ENCODE measurements at places on chromosomes 4 and X.

- no peak for DNase-seq
These were observed 19.9 kb downstream of the BCOR start for GRCh38 chrX:40077906-40078305.

DNA sequence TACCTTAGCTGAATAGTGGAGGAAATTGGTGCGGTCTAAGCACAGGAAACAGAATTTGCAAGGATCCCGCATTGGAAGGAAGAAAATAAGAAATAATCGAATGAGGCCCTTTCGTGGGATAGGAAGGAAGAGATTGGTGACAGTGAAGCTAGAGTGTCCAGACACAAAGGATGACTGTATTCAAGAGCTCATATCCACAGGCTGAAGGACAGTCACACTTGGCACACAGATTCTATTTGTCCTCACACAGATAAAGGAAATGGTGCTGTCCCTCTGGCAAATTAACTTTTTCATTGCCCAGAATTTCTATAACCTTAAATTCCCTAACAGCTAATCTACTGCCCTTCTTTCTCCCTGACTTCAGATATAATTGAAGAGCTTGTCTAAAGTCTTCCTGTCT lies 2188.9 kb upstream of the TENM3 start:
- DNase-seq: no peak

DNA sequence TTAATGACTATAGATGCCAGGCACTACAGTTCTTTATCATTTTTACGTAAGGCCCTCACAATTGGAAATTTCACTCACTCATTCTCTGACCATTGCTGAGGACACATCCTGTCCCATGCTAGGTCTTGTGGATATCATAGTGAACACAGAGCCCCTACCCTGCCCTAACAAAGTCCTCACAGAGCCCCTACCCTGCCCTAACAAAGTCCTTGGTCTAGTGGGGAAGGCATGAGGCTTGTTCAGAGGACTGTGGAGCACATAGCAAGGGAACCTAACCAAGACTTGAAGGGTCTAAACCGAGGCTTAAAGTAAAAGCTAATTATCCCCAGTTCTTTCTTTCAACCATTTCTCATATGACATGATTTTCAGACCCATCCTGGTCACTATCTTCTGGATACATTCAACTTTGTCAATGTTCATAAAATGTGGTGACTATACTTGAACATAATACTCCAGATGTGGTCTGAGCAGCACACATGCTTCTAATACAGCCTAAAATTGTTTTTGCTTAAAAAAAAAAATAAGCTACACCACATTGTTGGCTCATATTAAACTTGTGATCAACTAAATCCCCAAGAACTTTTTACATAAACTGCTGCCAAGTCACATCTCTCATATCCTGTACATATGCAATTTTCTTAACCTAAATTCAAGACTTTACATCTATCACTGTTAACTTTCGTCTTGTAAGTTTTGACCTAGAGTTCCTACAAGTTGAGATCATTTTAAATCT lies 77.0 kb downstream of the GPC3 start:
- no peak for DNase-seq

- DNase-seq: no peak
These were observed 137.7 kb upstream of the FAT1 start for GRCh38 chr4:186861317-186861716.

DNA sequence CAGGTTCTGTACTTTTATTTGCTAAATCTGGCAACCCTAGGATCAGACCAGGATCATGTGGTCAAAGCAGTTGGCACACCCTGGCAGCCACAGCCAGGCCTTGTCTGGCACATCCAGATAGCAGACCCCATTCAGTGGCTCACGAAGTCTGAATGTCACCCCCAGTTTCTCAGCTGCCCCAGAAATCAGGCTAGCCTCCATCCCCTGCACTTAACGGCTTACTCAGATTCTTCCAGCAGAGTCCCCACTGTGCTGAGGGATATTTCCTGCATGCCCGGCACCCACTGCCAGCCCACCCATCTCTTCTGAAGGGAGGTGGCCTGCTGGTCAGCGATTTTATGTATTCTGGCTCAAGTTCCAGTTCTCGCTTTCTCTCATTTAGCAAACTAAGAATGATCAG lies 4.7 kb upstream of the AWAT2 start:
- DNase-seq: no peak

DNA sequence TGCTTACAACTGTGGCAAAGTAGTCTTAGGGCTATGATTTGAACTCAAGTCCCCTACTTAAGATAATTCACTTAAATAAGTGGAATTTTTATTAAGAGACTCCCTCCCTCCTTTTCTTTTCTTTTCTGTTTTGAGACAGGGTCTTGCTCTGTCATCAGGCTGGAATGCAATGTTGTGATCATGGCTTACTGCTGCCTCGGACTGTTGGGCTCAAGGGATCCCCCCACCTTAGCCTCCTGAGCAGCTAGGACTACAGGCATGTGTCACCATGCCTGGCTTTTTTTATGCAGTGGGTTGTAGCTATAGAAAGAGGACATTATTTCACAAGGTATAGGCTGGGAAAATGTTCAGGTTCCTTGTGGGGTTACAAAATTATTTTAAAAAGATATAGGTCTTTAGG lies 19.2 kb downstream of the DIAPH2 start:
- no peak for DNase-seq

DNA sequence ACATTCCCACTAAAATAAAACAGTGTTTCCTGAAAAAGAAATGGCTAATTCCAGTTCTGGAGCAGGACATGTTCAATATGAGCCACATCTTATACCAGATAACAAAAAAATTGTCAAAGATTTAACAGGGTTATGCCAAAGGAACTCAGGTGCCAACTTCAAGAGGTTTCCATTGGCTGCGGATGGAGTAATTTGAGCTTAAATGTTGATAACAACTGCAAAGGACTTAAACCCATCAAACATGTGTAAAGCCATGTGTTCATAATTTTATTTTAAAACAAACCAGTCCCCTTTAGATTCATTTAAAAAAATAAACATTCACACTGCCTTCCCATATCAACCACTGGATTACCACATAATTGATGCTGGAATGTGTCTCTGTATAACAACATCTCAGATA lies 156.4 kb upstream of the PCDH18 start:
- no peak for DNase-seq

- DNase-seq: no peak
These were observed 148.2 kb downstream of the SMIM20 start for GRCh38 chr4:26062215-26062614.

DNA sequence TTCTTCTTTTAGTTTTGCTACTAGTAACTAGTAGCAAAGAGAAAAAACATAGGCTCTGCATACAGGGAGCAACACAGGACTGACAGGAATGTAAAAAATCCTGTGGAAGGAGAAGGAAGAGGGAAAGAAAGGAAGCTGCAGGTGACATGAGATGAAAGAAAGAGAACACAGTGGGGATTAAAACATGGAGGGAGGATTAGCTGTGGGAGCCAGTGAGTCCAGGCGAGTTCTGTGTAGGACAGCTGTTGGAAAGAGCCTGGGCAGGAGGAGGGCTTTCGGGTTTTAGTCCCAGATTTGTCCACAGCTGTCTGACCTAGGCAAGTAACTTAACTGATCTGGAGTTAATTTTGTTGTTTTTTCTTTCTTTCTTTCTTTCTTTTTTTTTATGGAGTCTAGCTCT lies 21.6 kb downstream of the CCNG2 start:
- no peak for DNase-seq

GRCh38 chrX:120380699-120381098 lies 18.8 kb downstream of the ATP1B4 start:
- DNase-seq: no peak

DNA sequence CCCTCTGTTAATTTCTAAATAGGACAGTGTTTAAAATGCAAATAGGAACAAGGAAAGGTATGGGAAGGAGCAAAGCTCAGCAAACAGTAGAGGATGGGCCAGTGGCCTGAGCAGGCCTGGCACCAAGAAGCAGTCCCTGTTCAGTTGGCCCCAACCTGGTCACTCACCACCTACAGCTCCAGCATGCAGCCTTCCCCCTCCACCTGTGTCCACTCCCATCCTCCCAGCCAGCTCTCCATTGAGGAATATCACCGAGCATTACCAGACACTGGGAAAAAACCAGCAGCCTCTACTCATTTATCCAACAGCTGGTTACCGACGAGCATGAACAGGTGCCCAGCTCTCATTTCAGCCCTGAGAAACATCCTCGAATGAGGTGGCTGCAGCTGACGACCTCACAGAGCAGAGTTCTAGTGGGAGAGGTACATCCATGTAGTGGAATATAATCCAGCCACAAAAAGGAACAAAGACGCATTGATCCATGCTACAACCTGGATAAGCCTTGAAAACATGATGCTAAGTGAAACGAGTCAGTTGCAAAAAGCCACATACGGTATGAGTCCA lies 25.6 kb downstream of the CD99L2 start:
- no peak for DNase-seq

- DNase-seq: peak; percentile 0
These were observed 297.6 kb upstream of the STS start for GRCh38 chrX:6849716-6850414.

- peak; percentile 74 for DNase-seq
These were observed 733 bp downstream of the FRYL start for GRCh38 chr4:48779095-48779997.

GRCh38 chr4:60657807-60658206 lies 542.3 kb upstream of the ADGRL3 start:
- DNase-seq: no peak

DNA sequence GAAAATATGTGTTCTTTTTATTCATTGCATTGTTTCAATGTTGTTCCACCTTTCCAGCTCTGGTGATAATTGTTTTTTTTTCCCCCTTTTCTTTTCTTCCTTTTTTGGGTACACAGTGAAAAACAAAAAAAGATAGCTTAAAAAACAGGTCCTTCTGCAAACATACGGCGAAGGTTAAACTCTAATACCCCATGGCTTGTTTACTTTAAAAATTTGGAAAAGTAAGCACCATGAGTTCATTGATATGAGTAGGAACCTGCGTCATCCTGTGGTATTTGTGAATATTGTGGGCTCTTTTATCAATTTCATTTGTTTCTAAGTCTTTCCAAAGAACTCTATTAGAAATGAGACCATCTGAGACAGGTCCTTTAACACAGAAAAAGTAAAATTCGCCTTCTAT lies 123.5 kb downstream of the CHRNA9 start:
- DNase-seq: no peak

DNA sequence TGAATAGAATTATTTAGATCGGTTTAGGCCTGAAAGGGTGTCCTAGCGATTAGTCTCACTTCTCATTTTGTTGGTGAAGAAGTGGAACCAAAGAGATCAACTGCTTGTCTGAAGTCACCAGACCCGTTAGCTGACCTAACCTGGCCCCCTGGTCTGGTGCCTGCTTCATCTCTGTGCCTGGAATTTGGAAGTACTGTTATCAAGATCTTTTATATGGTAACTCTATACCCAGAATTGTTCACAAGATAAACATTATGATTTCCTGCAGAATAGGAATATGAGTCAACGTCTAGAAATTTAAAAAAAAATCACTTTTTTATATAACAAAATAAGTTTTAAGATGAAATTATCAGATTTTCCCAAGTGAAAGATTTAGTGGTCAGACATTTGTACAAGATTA lies 37.2 kb downstream of the LRP2BP start:
- no peak for DNase-seq

- DNase-seq: no peak
These were observed 227.7 kb downstream of the HS6ST2 start for GRCh38 chrX:132730726-132731125.

DNA sequence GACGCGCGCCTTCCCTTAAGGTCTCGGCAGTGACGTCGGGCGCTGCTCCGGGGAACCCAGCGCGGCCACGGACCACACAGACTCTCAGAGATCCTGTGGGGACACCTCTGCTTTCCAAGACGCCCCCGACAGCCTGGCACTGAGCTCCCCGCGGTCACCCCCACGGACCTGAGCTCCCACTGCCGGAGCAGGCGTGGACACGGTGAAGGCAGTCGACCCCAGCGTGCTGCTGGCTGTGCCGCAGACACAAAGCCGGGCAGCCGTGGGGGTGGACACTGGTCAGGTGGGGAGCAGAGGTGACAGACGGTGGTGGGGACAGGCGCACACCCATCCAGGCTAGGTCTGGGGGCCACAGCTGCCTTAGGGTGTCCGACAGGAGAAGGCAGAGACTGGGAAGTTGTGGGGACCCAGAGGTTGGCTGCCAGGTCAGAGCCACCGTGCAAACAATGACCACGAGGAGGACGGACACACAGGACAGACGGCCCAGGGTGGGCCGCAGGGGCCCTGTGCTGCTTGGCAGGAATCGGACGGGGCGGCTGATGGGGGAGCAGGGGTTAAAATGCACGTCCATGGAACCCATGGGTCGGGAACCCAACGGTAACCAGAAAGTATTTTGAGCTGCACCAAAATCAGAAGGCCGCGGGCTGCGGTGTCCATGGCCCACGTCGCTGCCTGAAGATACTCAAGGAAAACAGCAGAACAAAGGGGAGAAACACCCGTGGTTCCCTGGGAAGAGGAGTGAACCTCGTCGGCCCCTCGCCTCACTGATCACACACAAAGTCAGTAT lies 16.6 kb upstream of the GTPBP6 start:
- DNase-seq: no peak

DNA sequence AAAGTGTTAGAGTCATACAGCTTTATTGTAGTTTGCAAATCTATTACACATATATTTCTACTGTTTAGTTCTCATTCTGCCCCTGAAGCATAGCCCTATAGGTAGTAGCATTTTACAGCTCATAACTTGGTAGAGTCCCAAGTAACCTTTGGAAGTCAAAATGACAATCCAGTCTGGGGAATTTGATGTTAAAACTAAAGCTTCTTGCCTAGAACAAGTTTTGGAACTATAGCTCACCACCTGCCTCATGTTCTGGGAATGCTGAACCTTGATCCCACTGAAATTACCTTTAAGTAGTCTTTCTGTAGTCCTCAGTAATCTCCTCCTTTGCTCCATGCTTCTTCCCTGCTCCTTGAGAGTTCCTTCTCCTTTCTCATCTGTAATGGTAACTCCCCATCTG lies 8.4 kb downstream of the UGT8 start:
- no peak for DNase-seq

- DNase-seq: no peak
These were observed 55.2 kb downstream of the HPGD start for GRCh38 chr4:174467107-174467506.

- no peak for DNase-seq
These were observed 19.7 kb upstream of the ACSL1 start for GRCh38 chr4:184845367-184846021.

DNA sequence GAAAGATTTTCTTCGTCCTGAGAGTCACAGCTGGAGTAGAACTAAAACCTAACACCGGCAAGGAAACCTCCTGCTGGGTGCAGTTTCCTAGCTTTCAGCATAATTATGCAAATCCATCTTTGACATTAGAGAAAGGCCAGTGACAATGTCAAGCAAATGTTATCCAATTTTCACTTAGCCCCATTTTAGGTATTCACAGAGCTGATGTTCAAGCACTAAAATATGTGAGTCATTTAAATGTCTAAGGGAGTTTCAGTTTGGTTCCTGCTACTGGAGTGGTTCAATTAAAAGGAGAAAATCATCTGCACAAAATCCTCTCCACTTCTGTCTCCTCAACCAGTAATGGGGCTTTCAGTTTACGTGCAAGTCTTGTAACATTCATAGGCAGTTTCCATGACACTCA lies 37.1 kb upstream of the AMOT start:
- no peak for DNase-seq

GRCh38 chr4:39631700-39632079 lies 7.0 kb downstream of the SMIM14 start:
- DNase-seq: no peak

DNA sequence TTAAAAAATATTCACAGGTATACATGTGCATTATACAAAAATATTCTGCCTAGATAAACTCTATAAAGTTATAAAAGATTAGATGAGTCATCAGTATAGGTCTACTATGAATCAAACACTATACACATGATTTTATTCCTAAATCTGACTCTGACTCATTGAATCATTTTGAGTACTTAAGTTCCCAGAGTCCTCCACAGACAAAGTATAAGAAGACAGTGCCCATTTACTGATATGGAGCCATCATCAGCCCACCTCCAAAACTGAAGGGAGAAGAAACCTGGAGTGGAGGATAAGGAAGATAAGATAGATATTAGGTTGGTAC lies 28.7 kb upstream of the ANTXR2 start:
- no peak for DNase-seq

All from Caco-2 (cell line).